Left renal cortex interstitium (tissue), 4 donors: ENCODE measurements at places on chromosomes 4 and X. TPM values are rescaled to one million over a fixed set of nuclear protein-coding genes. Genes with fewer than 3 reads are reported as not detected.

Gene H2BW1
- polyA plus RNA-seq: not detected

Gene MGARP
- 0.52 TPM for polyA plus RNA-seq

Gene DGAT2L6
- polyA plus RNA-seq: not detected

Gene MAGEA6
- polyA plus RNA-seq: not detected

Gene PAGE2
- not detected for polyA plus RNA-seq

Gene NAT8L
- polyA plus RNA-seq: 7.1 TPM

Gene CSAG1
- polyA plus RNA-seq: not detected

DNA sequence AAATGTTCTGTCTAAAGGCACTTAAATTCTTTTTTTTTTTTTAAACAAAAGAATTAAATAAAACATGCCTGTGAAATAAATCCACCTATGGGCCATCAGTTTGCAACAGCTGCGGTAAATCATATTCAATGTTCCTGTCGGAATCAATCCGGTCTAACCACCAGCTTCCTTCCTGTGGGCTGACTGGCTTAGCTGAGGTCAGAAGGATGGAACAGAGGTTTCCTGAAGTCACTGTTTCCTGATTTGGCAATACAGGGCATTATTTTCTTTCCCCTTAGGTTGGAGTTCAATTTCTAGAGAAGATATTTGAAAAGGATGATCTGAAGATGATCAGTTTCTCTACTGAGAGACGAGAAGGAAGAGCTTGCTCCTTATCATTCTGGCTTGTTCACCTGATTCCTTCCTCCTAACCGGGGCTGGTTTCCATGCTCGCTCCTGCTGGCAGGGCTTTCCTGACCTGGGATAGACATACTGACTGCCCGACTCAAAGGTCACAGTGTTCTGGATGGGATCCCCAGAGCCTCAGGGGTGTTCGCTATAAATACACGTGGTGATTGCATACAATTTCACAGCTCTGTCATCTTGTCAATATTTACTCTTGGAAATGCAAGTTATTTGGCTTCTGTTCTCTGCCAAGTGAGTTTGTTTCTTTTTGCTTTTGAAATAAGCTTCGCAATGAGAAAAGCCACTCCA, 21.7 kb downstream of the PDLIM3 start:
- DNase-seq: no peak

DNA sequence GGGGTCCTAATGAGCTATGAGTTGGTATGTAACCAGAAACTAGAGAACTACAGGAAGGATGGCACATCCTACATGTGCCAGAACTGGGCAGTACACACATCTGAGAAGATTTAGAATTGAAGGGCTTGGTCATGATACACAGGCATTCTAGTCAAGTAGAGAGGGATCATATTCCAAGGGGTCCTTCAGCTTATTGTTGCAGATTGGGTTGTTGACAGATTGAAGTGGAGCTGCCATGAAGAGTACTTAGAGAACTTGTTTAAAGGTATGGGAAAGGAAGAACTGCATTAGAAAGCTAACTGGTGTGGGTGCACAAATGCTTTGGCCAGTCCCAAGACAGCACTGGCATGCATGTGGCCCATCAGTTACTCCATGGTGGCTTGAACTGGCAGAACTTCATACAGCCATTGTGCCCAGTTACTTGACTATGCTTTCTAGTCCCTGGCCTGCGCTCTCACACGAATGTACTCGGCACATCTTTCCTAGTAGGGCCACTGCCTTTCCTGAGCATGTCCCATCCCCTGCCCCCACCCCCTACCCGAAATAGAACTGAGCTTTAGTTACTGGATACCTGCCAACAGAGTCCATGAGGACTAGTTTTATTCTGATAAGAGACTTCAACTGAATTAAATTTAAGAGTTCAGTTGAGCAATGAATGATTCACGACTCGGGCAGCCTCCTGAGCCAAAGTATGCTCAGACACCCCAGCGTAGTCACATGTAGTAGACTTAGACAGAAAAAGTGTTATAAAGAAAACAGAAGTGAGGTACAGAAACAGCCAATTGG, 64.0 kb downstream of the CCNG2 start:
- no peak for DNase-seq

- DNase-seq: no peak
Observed at GRCh38 chr4:26076000-26076587, 162.1 kb downstream of the SMIM20 start.

GRCh38 chrX:98338544-98338943, 1454.8 kb downstream of the RPA4 start:
- DNase-seq: no peak

DNA sequence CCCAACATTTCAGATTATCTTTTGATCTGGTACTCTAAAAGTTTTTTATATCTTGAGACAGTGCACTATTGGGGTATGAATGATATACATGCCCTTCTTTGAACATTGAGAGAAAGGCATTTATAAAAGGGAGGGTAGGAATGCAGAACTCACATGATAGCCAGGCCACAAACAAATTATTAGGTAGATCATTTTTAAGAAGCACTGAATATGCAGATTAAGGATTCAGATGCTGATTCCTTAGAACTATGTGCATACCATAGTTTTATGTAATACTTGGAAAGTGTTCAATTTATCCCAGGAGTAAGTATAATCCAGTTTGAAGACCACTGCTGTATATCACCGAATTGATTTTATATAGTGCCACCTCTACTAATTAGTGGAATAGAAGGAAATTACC, 18.6 kb downstream of the CEP135 start:
- DNase-seq: no peak

DNA sequence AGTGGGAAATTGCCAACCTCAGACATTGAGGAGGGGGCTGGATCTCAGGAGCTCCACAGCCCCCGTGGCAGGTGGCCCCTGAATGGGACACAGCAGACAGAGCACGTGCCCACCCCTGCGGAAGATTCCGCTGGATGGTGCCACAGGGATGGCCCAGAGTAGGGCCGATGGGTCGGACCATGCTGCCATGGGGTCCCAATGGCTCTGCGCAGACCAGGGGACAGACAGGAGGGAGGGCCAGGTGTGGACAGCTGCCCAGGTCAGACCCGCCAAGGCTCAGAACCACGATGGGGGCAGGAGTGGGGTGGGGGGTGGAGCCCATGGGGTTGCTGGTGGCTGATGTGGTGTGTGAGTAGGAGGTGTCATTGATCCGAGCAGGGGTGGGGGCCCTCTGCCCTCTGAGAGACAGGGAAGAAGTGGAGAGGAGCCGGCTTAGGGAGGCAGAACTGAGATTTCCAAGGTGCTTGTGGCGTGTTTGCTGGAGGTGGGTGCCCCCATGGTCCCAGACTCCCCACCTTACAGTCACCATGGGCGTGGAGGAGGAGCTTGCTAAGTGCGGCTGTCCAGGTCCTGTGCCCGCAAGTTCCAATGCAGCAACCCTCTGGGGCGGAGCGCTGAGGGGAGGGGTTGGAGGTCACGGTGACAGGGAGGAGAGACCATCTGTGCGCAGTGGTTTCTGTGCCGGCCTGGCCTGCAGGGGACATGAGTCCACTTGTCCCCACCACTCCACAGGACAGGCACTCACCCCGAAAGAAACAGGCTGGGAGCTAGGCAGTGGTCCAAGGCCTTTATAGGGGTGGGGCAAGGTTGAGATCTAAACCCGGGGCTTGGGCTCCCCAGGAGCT, 12.9 kb downstream of the SH3TC1 start:
- no peak for DNase-seq

DNA sequence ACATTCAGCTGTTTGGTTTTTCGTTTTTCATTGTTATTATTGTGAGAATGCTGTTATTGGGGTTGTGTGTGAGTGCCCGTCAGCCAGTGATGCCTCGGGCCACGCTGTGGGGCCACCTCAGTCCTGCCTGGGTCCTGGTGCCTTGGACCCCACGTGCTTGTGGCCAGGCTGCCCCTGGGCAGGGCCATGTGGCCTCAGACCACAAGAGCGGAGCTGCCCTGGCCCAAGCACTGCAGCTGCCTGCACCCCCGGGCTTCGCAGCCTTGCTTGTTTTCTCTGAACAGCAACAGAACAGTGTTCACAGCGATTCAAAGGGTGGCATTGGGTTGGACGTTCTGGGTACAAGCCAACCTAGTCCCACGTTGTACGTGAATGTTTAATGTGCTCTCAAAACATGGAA, 56.9 kb downstream of the CPLX1 start:
- DNase-seq: no peak

- no peak for DNase-seq
Observed at GRCh38 chr4:65973186-65973585, 302.9 kb upstream of the EPHA5 start.

GRCh38 chr4:75561789-75562188, 5.9 kb downstream of the ODAPH start:
- no peak for DNase-seq

DNA sequence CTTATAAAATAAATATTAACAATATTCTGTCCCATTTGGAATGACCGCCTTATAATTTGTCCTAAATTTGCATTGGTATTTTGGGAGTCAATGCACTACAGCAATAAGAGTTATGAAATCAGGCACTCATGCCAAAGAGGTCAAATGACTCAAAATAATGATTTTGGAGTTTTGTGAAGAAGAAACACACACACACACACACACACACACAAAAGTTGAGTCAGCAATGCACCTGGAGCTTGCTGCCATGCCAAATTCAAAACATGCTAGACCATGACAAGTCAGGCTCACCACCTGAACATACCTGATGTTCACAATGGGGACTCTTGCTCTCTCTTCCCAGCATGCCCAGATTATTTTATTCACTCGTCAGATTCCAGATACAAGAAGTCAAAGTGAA, 56.7 kb downstream of the PROM1 start:
- DNase-seq: no peak

DNA sequence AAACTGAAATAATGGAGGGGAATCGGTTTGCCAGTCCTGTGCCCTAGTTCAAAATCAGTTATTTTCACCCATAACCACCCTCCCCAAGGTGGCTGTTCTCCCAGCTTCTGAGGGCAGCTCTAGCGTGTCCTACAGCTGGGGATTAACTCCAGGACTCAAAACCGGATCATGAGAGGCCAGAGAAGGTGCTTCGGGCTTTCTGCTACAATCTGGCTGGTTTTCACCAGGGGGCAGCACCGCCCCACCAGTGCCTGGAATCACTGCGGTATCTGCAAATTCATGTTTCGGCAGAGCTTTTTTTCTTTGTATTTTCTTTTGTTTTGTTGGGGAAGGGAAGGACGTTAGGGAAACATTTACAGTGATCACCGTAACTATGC, 28.4 kb downstream of the PDHA1 start:
- peak; percentile 19 for DNase-seq

DNA sequence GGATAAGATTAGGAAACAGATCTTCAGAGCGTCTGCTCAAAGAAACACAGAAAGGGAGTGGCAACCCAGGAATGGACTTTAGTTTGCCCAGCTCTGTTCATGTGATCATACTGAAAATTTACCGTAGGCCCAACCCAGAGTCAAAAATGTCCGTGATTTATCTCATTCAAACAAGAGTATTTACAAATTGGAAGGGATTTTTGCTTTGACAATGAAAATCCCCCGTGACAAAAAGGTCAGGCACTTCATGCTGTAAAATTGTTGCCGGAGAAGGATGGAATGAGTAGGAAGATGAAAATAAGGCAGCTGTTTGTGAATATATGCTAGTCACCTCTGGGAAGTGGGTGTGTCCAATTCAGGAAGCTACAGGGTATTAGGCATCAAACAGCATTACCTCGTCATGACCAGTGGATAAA, 1.2 kb downstream of the SULT1B1 start:
- DNase-seq: no peak

GRCh38 chrX:1751781-1752180, 136.9 kb downstream of the ASMT start:
- DNase-seq: no peak

DNA sequence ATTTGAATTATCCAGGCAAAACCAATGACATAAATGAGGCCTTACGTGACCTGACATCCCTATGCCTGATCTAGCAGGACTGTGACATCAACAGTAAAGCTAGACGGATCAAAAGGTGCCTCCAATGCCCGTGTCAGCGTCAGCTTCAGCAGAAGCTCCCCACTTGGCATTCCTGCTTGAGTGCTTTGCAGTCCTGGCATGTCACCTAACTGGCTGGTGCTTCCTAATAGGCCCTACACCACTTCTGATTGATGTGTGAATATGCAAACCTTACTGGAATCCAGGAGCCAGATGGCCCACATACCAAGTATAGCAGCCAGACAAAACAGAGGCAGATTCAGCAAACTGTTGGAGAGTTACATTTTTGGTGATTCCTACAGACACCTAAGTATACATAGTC, 224.2 kb downstream of the DMD start:
- no peak for DNase-seq

DNA sequence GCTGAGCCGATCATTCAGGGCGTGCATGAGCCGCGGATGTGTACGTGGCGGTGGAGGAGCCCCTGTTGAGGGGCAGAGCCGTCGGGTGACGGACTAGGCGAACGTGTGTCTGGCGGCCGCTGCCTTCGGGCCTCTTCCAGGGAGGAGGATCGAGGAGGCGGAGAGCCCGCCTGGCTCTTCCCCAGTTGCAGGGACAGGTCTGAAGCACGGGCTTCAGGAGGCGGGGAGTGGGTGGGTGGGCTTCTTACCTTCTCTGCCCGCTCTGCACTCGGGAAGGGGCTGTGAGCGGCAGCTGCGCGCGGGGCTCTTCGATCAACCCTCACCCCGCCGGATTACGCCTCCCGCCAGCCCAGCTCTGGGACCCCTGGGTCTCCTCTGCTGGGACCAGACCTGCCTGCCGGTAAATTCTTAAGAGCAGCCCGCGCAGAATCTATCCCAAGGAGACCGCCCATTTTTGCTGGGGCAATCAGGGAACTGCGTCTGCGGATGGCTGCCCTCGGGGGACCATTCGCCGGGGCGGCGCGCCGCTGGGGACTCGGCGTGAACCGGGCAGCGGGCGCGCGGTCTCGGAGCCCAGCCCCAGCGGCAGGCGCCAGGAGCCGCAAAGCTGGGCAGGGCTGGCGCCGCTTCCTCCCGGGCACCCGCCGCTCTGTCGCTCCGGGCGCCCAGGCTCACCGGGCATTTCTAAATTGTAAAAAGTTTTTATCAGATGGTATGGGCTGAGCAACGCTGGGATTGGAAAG, 4.9 kb downstream of the PLAC8 start:
- DNase-seq: peak; percentile 11

- no peak for DNase-seq
Observed at GRCh38 chrX:151228935-151229334, 52.6 kb downstream of the GPR50 start.

DNA sequence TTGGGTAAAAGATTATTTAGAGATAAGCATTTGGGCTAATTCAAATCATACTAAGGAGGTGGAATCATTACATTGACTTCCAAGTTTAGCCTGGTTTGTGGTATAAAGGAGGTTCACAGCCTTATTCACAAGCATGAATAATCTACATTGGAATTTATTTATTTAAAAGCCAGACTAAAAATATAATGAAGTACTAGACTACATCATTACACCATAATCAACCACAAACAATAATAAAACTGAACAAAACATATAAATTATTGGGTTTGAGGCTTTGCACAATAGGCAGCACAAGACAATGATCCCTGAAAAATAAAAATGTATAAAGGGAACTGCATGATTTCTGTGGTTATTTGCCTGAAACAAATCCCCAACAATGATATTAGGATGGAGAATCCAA, 314.0 kb downstream of the GBA3 start:
- DNase-seq: no peak

- DNase-seq: no peak
Observed at GRCh38 chrX:72020788-72021187, 110.1 kb downstream of the NHSL2 start.

DNA sequence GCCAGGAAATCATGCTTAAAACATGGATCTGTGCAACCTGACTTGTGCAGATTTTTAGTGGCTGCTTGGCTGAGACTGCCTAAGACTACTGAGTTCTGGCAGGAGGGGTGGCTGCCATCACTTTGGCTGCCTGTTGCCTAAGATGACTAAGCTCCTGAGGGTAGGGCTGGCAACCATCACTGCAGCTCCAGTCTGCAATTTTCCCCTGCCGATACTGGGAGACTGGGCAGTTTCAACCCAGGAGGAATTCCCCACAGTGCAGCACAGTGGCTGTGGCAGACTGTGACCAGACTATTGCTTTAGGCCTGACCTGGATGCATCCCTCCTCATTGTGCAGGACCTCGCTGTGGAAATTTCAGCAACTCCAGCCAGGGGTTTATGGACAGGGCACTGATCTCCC, 544.9 kb downstream of the ANKRD50 start:
- no peak for DNase-seq
